ENCODE measurements at places on chromosomes 3 and 15.

DNA sequence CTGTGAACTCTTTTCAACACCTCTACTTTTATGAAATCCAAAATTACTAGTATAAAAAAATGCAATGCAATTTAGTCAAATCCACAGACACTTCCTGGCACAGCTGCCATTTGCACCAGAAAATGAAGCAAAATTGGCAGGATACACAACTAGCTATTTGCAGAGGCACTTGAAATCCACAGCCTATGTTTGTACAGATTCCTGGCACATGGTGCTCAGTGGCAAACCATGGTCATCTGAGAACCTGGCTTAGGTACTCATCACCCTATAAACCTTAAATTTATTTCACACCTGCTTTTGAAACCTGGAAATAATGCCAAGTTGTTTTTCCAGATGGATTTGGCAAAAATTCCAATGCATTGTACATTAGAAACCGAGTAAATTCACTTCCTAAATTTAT, 20.2 kb upstream of the PPM1L start:
- DNase-seq: no peak

DNA sequence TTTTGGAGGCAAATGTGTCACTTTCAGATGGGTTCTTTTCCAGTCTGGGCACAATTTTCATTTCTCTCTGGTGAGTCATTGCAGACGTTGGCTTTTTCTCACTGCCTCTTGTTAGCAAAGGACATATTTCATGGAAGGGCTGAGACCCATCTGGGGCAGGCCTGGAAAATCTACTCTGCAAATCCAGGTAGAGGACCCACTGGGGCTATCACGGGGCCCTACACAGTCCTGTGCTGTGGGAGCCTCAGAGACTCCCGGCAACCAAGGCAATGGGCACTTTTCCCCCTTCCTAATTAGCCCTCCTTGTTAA, 58.0 kb downstream of the HRH1 start:
- DNase-seq: no peak

- no peak for DNase-seq
Measured at GRCh38 chr3:138638641-138639040, 30.1 kb downstream of the FAIM start.

DNA sequence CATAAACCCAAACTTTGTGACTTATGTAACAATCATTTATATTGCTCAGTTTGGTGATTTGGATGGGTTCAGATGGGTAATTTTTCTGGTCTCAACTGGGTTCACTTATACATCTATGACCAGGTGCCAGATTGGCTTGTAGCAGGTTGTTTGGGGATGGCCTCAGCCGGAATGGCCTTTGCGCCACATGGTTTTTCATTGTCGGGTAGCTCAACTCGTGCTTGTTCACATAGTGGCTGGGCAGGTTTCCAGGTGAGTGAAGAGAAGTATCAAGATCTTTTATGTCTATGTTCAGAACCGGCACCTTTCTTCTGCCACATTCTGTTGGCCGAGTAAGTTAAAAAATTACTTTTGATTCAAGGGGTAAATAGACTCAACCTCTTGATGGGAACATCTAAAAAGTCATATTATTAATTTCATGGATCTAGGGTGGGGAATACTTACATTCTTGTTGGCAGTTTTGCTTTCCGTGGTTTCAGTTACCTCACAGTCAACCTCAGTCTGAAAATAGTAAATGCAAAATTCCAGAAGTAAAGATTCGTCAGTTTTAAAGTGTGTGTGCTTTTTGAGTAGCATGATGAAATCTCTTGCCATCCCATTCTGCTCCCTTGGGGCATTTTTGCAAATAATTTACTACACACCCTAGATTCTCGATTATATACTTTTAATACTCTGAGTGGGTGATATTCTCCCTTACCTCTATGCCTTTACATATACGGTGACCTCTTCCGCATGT, 745.7 kb upstream of the CCDC54 start:
- no peak for DNase-seq

DNA sequence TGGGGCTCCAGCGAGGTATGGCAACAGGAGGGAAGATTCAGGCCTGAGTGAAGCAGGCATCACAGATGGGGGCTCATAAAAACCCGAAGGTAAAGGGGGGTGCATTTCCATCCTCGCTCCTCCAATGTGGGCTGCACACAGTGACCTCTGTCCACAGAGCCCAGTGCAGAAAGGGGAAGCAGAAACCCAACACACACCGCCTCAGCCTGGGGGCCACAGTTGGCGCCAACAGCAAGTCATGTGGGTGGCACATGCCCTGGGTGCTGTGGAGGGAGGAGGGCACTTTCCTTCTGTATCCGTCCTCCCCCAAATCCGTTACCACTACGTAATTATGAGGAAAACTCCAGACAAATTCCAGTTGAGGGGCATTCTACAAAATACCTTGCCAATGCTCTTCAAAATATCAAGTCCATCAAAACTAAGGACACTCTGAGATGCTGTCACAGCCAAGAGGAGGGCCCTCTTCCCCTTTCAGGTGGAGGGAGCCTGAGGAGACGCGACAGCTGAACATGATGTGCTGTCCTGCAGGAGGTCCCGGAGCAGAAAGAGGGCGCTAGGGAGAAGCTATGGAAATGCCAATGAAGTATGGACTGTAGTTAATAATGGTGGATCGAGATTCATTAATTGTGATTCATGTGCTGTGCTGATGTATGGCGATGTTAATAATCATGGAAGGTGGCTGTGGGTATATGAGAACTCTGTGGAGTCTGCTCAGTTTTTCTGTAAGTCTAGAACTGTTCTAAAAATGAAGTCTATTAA, 16.4 kb downstream of the APBA2 start:
- DNase-seq: no peak

- no peak for DNase-seq
Measured at GRCh38 chr3:64621275-64621674, 66.5 kb downstream of the ADAMTS9 start.

GRCh38 chr3:185084901-185085300, 68.0 kb downstream of the C3orf70 start:
- no peak for DNase-seq

GRCh38 chr3:187020376-187020775, 90.0 kb downstream of the ST6GAL1 start:
- DNase-seq: no peak

DNA sequence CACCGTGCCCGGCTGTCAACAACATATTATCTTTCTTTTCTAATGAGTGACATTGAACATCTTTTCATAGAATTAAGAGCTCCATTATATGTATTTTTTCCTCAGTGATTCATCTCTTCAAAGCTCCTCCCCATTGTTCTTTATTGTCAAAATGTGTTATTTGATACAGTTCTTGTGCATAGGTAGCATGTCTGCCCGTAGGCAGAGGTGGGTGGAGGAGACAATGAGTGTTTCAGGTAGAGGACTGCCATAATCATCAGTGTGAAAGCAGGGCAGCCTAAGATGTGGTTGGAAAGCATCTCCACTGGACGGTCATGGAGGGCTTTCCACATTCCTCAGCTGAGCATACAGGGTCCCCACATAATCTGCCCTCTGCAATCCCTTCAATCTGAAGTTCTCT, 452.0 kb upstream of the MCTP2 start:
- DNase-seq: no peak

DNA sequence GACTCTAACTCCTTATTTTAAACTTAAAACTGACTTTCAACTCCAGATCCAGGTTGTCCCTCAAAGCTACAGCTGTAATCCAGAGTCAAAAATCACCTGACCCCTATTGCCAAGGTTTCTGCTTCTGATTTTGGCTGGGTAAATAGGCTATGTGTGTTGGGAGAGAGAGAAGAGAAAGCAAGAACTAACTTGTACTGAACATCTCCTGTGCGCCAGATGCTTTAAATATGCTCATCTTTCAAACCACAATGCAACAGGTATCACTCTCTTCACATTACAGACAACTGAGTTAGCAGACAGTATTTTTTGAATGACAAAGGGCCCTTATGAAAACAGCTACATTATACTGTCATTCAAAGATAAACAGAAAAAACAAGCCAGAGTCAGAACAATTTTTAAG, 7.0 kb downstream of the WWTR1 start:
- no peak for DNase-seq

- DNase-seq: no peak
Measured at GRCh38 chr15:71186267-71186666, 71.0 kb downstream of the THSD4 start.

DNA sequence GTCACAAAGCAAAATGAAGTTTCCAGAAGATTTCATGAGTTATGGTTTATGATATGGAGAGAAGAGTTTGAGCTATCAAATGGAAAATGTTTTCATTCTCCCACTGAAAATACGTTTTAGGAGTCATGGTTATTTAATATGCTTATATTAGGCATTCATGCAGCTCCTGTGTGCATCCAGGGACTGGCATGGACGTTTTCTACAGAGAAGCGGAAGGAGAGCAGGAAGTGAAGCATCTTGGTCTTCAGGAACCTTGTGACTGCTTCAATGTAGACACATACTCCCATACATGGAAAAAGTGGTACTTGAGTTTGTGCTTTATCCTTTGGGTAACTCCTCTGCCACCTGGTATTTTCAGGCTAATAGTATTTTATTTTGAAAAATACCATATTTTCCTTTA, 43.3 kb upstream of the TOP2B start:
- DNase-seq: no peak

- no peak for DNase-seq
Measured at GRCh38 chr3:30199855-30200254, 406.5 kb upstream of the TGFBR2 start.

DNA sequence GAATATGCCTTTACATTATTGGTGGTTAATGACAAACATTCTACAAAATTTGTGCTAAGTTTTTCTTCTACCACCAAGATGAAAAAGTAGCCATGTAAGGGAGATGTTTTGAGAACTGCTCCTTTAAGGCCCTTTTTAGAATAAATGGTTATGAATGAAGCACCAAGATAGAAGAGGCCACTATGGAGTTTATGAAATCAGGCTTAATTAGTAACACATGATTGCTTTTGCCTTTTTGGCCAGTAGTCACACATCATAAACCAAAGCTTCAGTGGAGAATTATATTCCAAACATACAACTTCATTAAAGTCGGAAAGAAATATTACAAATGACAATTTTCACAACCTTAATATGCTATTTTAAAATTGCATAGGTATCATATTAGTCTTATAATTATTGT, 331.7 kb downstream of the RBMS3 start:
- DNase-seq: no peak

DNA sequence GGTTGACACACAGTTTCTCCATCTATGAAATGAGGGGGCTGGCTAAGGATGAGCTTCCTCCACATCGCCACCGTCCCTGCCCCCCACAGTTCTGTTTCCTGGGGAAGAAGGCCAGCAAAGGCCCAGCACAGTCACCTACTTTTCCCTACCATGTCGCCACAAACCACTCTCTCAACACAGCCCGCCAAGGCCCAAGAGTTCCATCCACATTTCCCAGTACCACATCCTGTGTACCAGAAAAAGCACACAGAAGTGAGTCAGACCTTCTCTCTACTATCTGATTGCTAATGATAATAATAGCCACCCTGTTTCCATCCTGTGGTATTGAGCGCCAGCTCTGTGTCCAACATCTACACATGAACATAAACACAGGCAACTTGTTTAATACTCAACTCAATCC, 30.3 kb upstream of the C15orf39 start:
- DNase-seq: no peak

Measured in activated T-cell treated with anti-CD3 and anti-CD28 coated beads for 1 hour (primary cell).